ENCODE measurements at places on chromosomes 2 and 18.

DNA sequence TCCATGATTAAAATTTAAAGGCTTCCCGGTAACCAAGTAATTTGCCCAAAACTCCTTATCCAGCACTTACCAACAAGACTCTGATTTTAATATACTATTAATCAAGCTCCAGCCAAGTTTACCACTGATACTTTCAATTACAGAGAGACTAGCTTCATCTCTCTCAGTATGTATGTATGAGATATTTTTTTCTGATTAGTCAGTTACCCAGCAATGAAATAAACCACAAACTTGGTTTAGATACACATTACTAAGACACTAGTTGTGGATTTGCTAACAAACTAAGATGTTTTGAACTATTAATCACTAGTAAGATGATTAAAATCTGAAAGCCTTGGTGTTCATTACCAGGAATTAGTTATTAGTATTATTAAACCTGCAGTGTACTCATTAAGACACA lies 1272.2 kb upstream of the ACVR2A start:
- no peak for DNase-seq

DNA sequence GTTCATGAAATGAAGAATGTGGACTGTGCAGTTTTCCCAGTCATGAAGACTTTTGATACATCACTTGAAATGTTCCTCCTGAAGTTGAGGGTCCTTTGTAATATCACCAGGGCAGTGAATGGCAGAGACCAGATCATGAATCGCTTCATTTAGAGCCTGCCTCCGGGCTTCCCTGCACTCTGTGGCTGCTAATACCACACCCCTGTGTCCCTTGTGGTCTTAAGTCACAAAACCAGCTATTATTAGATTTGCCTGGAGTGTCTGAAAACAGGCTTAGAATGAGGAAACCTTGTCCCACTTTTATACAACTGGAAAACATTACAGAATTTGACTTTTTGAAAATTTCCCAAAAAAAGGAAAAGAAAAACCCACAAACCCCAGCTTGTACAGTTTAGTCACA lies 147.9 kb downstream of the MGAT5 start:
- DNase-seq: no peak

DNA sequence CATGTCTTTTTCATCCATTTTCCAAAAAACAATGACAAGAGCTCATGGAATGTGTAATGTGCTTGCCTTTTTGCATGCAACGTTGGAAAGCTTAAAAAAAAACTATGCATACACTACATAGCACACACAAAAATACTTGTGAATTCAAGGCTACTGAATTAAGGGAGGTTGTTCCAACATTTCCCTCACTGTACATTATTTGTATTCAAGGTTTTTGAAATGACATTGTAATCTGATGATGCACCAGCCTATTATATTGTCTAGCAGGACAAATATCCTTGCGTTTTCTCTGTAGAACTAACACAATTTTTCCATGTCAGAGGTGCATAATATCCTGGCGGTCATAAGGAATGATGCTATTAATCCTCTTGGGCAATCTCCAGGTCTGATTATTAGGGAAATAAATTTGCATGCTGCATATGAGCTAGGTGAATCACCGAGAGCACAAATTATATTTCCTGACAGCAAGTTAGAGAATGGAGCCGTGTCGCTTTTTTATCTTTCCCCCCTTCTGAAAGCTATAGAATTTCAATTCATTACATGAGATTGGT lies 836.9 kb upstream of the FANCL start:
- no peak for DNase-seq

- DNase-seq: no peak
These were observed 163.1 kb upstream of the PKDCC start for GRCh38 chr2:41884718-41885117.

- DNase-seq: peak; percentile 41
These were observed 35.4 kb upstream of the EN1 start for GRCh38 chr2:118882693-118883336.

DNA sequence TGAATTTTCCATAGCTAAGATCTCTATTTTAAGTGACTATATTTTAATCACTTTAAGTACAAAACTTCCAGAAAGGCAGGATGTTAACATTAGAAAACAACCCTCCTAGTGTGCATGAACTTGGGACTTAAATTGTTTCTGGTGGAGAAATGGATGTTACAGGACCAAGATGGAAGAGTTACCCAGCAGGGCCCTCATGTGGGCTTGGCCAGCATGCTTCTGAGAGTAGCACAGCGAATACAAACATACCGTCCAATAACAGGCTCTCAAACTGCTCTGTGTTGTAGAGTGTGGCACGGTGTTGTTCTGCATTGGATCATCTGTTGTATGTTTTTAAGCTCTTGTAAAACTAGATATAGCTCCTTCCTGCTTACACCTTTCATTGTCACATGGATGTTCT lies 346.1 kb upstream of the SMIM21 start:
- no peak for DNase-seq

- no peak for DNase-seq
These were observed 45.9 kb upstream of the AFF3 start for GRCh38 chr2:100188326-100188725.

DNA sequence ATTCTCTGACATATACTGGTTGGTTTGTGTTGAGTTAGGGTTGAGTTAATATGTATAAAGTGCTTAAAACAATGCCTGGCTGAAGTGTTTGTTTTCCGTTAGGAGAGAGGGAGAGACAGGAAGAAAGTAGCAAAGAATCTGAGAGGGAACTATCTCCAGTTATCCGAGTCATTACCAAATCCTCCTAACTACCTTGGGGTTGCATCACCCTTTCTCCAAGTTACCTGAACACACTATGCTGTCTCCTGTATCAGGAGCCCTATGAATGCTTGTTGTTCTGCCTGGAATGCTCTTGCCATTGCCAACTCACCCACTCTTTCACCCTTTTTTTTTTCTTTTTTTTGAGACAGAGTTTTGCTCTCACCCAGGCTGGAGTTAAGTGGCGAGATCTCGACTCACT lies 47.9 kb upstream of the ITGAV start:
- DNase-seq: no peak

- DNase-seq: no peak
These were observed 1.4 kb downstream of the CCDC85A start for GRCh38 chr2:56185101-56185581.

GRCh38 chr2:41622301-41622700 lies 425.5 kb upstream of the PKDCC start:
- DNase-seq: no peak

GRCh38 chr2:3302751-3303582 lies 74.7 kb downstream of the EIPR1 start:
- no peak for DNase-seq

GRCh38 chr18:32576296-32576916 lies 105.7 kb upstream of the GAREM1 start:
- no peak for DNase-seq

DNA sequence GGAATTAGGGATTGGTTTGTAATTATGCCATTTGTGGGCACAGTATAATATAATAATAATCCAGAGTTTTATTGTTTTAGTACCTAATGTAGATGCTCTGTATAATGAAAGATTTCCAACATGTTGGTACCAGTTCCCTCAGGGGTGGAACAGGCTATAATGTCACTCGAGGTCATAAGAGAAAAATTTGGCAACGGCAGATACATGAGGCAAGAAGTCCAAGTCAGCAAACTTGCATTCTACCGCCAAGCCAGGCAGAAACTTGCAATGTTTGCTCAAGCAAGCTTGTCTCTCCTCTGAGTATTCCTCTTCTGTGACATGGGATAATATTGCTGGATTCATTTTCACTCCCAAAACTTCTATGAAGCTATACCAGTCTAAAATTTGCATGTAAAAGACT lies 520.0 kb upstream of the SALL3 start:
- no peak for DNase-seq

DNA sequence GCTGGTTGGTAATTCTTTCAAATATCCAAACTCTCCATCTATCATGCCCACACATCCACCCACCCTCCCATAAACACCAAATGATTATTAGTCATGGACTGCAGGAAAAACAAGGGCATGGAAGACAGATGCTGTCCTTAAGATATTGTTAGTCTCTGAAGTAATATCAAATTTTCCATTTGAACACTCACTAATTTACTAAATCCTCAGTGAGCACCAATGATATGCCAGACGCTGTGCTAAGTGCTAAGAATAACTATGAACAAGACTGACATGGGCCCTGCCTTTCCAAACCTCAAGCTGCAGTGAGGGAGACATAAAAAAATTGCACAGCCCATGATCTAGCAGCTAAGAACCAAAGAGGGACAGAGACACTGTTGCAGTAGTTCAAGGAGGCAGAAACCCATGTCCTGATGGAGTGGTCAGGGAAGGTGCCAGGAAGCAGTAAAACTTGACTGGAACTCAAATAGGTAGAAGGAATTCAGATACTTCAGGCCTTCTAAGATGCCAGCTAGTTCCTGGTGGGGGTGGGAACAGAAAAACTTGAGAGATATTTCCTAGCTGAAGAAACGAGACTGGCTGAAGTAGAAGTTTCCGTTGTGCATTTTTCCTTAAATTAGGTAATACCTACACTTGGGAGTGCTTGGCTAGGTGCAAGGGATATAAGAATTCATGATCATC lies 182.1 kb downstream of the OSR1 start:
- DNase-seq: no peak

- DNase-seq: no peak
These were observed 178.0 kb downstream of the ASXL3 start for GRCh38 chr18:33755931-33756560.

DNA sequence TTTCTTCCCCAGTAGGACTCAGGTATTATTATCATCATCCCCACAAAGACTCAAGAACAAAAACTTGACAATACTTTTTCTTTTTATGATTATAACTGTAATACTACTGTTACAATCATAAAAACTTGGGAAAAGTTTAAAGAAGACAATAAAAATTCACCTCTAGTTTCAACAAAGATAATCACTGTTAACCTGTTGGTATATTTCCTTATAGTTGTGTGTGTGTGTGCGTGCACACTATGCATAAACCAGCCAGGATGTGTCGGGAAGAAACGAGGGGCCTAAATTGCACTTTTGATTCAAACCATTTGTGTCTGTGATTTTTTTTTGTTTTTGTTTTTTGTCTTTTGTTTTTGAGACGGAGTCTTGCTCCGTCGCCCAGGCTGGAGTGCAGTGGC lies 233.0 kb downstream of the TPGS2 start:
- DNase-seq: no peak

GRCh38 chr18:51480407-51481261 lies 283.2 kb upstream of the MEX3C start:
- no peak for DNase-seq

DNA sequence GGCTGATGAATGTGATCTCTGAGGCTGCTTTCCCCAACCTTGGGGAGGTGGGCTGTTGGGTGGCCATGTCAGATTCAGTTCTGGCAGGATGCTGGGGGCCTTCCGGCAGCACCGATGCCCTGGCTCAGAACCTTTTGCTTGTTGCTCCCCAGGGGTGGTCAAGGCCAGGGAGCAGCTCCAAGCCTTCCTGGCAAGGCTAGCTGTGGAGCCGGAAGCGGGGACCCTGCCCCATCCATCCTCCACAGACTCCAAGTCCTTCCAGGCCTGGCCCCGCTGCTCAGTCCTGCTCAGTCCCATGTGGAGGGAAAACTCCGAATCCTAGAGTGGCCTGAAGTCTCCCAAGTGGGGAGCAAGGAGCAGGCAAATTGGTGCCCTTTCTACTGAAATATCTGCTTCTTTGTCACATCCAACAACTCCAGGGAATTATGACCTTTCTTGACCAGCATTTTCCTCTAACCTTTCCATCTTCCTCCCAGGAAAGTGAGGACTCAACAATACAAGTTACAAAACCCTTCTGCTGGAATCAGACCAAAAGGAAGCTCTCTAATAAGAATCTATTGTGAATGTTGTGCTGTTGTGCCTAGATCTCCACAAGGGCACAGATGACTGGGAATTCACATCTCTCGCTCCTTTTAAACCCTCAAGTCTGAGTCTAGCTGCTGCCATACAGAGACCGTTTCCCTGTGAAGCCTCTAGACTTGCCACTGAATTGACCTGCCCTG lies 134.0 kb downstream of the MCFD2 start:
- DNase-seq: no peak

DNA sequence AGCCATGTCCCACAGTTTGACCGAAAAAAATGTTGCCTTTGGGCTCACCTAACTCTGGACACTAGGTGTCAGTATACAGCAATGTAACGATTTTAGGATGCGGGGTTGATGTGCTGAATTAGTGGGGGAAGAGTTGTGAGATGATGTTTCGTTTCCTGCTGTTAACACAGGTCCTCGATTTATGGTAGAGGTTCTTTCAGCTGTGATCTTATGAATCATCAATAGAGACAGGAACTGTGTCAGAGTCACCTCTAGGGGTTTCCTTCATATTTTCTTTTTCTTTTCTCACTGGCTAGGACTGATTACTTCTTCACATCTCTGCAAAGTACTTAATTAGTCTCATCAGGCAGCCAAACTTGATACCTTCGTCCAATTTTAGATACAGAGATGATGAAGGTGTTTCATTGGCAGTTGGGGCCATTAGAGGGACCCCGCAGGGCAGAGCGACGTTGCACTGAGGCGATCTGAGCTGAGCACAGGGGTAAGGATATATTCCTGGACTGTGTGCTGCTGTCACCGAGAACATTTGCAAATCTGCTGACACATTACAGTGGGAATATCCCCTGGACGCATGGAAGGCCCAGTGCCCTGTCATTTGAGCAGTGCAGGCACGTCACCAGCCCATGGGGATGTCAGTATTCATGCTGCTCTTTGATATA lies 10.2 kb upstream of the MMADHC start:
- DNase-seq: peak; percentile 35

GRCh38 chr2:50535256-50535655 lies 496.7 kb downstream of the NRXN1 start:
- no peak for DNase-seq

- no peak for DNase-seq
These were observed 124.9 kb downstream of the ALK start for GRCh38 chr2:29796446-29796845.

- DNase-seq: no peak
These were observed 114.6 kb downstream of the VIT start for GRCh38 chr2:36811071-36811470.

DNA sequence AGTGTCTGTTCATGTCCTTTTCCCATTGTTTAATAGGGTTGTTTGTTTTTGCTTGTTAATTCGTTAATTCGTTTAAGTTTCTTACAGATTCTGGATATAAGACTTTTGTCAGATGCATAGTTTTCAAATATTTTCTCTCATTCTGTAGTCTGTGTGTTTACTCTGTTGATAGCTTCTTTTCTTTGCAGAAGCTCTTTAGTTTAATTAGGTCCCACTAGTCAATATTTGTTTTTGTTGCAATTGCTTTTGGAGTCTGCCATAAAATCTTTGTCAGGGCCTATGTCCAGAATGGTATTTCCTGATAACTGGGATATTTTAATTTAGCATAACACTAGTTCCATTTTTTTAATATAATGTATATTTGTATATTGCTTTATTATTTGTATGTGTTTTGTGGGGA lies 1380.1 kb downstream of the SUCLG1 start:
- no peak for DNase-seq
